H1 (cell line): ENCODE measurements at places on chromosomes 13 and 19.

- no peak for DNase-seq
These were observed 203.2 kb downstream of the FGF14 start for GRCh38 chr13:102198418-102199311.

GRCh38 chr13:43356567-43356966 is 333.2 kb downstream of the DNAJC15 start:
- no peak for DNase-seq

DNA sequence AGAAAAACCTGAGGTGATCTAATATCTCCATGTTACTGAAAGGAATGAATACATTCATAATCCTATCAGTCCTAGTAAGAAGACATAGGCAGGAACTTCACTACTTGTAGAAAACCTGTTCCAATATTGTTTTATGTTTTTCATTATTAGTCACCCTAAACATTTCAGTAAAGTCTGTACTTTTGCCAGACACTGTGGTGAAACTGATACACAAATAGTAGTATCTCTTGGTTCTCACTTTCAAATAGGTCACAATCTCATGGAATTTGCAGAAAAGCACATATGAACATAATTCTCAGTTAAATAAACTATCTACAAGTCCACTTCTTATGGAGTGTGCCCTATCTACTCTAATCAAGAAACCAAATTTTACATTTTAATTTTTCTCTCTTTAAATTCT is 88.3 kb upstream of the PCDH9 start:
- no peak for DNase-seq

DNA sequence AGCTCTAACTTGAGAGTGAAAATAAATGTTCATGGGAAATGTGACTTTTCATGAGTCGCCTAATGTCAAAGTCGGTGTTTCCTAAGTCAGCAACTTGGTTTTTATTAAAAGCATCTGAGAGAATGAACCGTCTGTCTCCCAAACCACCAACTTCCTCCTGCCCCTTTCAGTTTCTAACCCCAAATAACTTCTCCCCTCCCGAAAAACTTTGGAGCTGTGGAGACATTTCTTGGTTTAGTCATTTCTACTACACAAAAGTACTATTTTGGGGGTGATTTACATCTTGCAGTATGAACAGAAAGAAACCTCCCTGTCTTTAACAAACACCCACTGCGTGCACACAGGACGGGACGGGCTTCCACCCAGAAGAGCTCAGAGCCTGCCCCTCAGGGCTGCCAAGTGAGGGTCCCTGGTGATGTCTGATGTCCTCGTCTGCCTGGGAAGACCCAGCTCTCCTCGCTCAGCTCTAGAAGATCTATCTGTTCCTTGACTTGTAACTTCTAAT is 65.0 kb downstream of the RASA3 start:
- no peak for DNase-seq

- DNase-seq = no peak
These were observed 104.5 kb upstream of the DIAPH3 start for GRCh38 chr13:60268203-60268555.

DNA sequence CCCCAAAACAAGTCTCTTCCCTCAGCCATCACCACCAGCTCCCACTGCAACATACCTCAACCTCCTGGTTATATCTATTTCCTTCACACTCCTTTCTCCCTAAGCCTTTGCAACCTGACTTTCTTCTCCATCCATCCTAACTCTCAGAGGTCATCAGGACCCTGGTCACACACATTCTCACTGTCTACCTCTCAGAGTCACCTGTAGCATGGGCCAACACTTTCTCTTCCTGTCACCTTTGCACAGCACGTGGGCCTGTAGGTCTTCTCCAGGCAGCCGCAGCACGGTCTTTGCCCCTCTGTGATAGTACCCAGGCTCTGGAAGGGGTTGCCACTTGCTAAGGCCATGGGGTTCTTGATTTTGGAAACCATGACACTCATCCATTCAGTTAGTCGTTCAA is 921.1 kb downstream of the UQCRFS1 start:
- DNase-seq = no peak

GRCh38 chr13:26526702-26527216 is 30.7 kb upstream of the WASF3 start:
- DNase-seq = no peak

GRCh38 chr19:13917888-13918406 is 11.9 kb downstream of the CC2D1A start:
- DNase-seq = no peak

DNA sequence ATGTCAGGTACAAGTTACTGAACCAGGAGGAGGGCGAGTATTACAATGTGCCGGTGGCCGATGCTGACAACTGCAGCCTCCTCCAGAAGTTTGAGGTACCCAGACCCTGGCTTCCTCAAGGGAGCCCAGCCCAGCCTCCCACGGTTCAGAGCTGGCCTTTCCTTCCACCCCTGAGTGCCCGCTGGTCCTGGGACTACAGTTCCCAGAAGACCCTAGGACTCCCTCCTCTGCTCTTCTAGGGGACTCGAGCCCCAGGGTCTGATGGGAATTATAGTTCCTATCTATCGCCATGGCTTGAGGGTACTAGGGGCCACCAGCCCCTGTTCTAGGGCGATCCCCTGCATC is 11.0 kb downstream of the PRKCG start:
- no peak for DNase-seq

- DNase-seq = no peak
These were observed 26.1 kb downstream of the NFIC start for GRCh38 chr19:3392480-3392879.

GRCh38 chr19:35247526-35248309 is 1.1 kb upstream of the LSR start:
- peak; percentile 91 for DNase-seq
